Esophagus squamous epithelium (tissue), 5 donors: ENCODE measurements at places on chromosomes 13 and 19. TPM values are rescaled to one million over a fixed set of nuclear protein-coding genes. Genes with fewer than 3 reads are reported as not detected.

GRCh38 chr19:16118489-16119033 is 6.9 kb downstream of the RAB8A start:
- DNase-seq: peak; percentile 35
- H3K27me3 ChIP-seq: no peaks in the 10 kb centered on the region
- peaks cover 87% of the 10 kb centered on the region for H3K36me3 ChIP-seq
- no peak overlapping the region for H3K4me3 ChIP-seq
- peaks cover 58% of the 10 kb centered on the region for H3K4me1 ChIP-seq

DNA sequence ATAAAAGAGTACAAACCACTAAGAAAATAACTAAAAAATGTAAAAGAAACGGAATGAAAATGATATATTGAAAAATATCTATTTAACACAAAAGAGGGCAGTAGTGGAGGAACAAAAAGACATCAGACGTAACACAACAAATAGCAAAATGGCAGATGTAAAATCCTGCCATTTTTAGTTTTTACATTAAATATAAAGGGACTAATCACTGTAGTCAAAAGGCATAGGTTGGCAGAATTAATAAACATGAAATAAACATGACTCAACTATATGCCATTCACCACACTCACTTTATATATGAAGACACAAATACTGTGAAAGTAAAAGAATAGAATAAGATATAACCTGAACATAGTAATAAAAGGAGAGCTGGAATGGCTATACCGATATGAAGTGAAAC is 11.0 kb downstream of the MTUS2 start:
- no peak for DNase-seq
- H3K4me1 ChIP-seq: no peaks in the 10 kb centered on the region
- no peaks in the 10 kb centered on the region for H3K27me3 ChIP-seq
- H3K36me3 ChIP-seq: no peaks in the 10 kb centered on the region
- no peak overlapping the region for H3K27ac ChIP-seq

GRCh38 chr13:34155931-34156607 is 338.1 kb downstream of the RFC3 start:
- H3K27ac ChIP-seq: no peak overlapping the region
- no peak overlapping the region for H3K4me3 ChIP-seq
- no peak for DNase-seq
- H3K27me3 ChIP-seq: peaks cover 45% of the 10 kb centered on the region

GRCh38 chr19:47641891-47642485 is 33.1 kb downstream of the BICRA start:
- H3K4me1 ChIP-seq: peaks cover 8% of the 10 kb centered on the region
- no peak overlapping the region for H3K4me3 ChIP-seq
- no peak overlapping the region for H3K27ac ChIP-seq

GRCh38 chr19:56596676-56597075 is 1.6 kb downstream of the ZNF71 start:
- peaks cover 21% of the 10 kb centered on the region for H3K4me1 ChIP-seq
- no peak overlapping the region for H3K4me3 ChIP-seq
- DNase-seq: no peak
- H3K27ac ChIP-seq: no peak overlapping the region
- H3K27me3 ChIP-seq: no peaks in the 10 kb centered on the region

DNA sequence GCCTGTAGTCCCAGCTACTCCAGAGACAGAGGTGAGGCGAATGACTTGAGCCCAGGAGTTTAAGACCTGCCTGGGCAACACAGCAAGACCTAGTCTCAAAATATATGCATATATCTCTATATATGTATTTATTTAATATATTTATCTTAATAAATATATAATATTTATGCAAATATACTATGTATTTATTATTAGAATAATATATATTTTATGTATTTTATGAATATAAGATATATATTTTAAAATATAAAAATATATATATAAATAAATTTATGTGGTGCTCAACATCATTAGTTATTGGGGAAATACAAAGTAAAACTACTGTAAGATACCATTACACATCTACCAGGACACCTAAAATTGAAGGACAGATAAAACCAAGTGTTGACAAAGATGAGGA is 58.1 kb upstream of the IPO5 start:
- no peak overlapping the region for H3K4me3 ChIP-seq
- no peaks in the 10 kb centered on the region for H3K36me3 ChIP-seq
- H3K27ac ChIP-seq: no peak overlapping the region
- H3K4me1 ChIP-seq: no peaks in the 10 kb centered on the region
- no peaks in the 10 kb centered on the region for H3K27me3 ChIP-seq

GRCh38 chr19:10565028-10565566 is 713 bp downstream of the KRI1 start:
- no peaks in the 10 kb centered on the region for H3K27me3 ChIP-seq
- peaks cover 55% of the 10 kb centered on the region for H3K4me1 ChIP-seq
- H3K27ac ChIP-seq: peak overlapping the region; percentile 97
- no peak for DNase-seq
- peak overlapping the region; percentile 92 for H3K4me3 ChIP-seq

DNA sequence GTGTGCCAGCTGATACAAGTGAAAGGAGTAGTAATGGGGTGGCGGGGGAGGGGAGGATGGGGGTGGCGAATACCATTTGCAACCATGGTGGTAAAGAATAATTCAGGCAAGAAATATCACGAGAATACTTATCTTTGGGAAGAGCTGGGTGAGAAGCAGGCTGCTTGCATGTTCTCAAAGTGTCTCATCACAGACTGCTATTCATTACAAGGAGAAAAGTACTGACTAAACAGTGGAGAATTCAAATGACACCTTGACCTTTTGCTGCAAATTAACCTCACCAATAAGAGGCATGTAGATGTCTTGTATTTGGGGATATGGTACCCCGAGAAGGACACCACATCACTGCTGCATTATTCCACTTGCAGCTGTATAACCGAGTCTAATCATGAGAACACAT is 585.7 kb upstream of the GPC6 start:
- H3K4me3 ChIP-seq: no peak overlapping the region
- no peaks in the 10 kb centered on the region for H3K36me3 ChIP-seq
- H3K4me1 ChIP-seq: no peaks in the 10 kb centered on the region
- H3K27ac ChIP-seq: no peak overlapping the region
- H3K27me3 ChIP-seq: no peaks in the 10 kb centered on the region
- no peak for DNase-seq

- no peaks in the 10 kb centered on the region for H3K27me3 ChIP-seq
- no peak for DNase-seq
- no peak overlapping the region for H3K4me3 ChIP-seq
- peaks cover 34% of the 10 kb centered on the region for H3K4me1 ChIP-seq
- no peaks in the 10 kb centered on the region for H3K36me3 ChIP-seq
Measured at GRCh38 chr19:16591803-16592556, 19.8 kb upstream of the SLC35E1 start.

DNA sequence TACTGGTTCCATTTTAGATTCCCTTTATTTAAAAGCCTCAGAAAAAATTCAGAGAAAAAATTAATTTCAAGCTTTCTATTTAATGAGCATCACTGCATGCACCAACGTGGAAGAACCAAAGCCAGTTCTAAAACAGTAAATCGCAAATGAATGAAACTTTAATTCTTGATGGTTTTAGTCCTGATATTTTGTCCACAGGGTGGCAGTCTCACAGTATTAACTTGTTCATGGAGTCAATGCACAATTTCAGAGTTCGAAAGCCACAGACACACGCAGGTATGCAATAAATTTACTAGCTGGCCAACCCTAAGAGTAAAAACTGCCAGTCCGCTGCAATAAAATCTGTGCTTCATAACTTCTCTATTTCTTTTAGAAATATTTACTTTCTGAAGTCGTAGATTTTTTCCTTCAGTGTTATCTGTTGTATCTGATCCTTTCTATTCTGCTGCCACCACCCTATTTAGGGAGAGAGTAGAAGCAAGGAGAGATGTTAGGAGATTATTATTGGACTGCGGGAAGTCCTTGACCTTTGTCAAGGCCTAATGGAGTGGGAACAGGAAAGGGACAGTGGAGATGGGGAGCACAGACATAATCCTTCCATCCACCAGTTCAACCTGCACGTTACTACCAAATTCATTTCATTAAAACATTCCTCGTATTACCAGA is 7.0 kb upstream of the WBP4 start:
- H3K27ac ChIP-seq: peak overlapping the region; percentile 59
- no peaks in the 10 kb centered on the region for H3K27me3 ChIP-seq
- H3K4me1 ChIP-seq: peaks cover 96% of the 10 kb centered on the region
- H3K36me3 ChIP-seq: no peaks in the 10 kb centered on the region
- DNase-seq: no peak
- H3K4me3 ChIP-seq: no peak overlapping the region

DNA sequence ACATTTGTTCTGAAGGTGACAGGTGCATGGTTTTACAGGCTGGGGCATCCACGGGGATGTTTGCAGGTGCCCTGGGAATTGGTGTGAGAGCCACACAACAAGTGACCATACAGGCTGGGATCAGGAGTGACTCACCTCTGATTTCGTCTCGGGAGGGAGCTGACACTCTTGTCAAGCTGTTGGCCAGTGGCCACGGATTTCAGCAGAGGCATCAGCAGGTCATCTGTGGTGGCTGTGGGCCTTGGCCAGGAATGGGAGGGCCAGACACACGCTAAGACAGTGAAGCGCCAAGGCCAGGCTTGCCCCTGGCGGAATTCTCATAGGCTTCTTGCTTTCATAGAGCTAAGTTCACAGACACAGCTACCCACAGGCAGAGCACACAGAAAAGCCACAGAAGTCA is 108.6 kb downstream of the HSPH1 start:
- H3K4me3 ChIP-seq: no peak overlapping the region
- no peaks in the 10 kb centered on the region for H3K4me1 ChIP-seq
- no peaks in the 10 kb centered on the region for H3K36me3 ChIP-seq
- H3K27me3 ChIP-seq: no peaks in the 10 kb centered on the region
- no peak for DNase-seq

GRCh38 chr19:44856421-44857083 is 10.5 kb downstream of the NECTIN2 start:
- DNase-seq: no peak
- H3K27me3 ChIP-seq: no peaks in the 10 kb centered on the region
- no peak overlapping the region for H3K4me3 ChIP-seq
- H3K4me1 ChIP-seq: peaks cover 5% of the 10 kb centered on the region

SPC24 gene
- 10.9 TPM for total RNA-seq

CABP5 gene
- total RNA-seq: not detected

PALM gene
- 19.3 TPM for total RNA-seq

TPT1 gene
- total RNA-seq: 2,183 TPM
